NT2/D1 (cell line): ENCODE measurements at places on chromosomes 4 and X.

- no peak for DNase-seq
Measured at GRCh38 chr4:155179216-155179615, 29.2 kb upstream of the NPY2R start.

DNA sequence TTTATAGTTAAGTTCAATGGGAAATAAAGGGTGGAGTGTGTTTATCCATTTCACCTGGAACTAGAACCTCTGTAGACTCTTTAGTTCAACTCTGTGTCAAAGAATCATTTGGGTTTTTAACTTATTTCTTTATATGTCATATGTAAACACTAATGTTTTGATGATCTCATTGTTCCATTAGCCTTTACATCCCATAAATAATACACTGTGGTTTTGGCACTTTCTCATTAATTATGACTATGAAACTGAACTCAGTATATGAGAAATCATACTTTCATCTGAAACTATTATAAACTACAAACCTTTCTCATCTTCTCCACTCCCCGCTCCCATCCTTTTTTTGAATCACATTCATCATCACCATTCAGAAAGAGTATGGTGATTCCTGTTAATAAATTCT is 31.0 kb downstream of the F8 start:
- DNase-seq = no peak

- DNase-seq = no peak
Measured at GRCh38 chr4:7742807-7743280, 196.8 kb downstream of the AFAP1 start.

DNA sequence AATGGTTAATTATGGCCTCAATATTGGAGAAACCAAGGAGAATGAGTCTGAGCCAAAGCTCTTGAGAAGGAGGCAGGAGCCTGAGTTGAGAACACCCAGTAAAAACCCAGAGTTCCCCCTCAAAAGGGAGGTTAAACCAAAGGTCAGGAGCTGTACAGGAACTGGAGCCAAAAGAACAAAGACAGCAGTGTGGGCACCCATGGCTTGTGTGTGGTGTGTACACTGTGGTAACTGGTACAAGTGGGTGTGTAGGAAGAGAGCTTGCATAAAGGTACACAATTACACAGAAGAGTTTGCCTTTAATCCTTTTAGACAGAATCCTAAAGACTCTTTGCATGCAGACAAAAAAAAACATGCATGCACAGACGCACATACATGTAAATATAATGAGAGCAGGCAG is 87.1 kb downstream of the IGSF1 start:
- no peak for DNase-seq

DNA sequence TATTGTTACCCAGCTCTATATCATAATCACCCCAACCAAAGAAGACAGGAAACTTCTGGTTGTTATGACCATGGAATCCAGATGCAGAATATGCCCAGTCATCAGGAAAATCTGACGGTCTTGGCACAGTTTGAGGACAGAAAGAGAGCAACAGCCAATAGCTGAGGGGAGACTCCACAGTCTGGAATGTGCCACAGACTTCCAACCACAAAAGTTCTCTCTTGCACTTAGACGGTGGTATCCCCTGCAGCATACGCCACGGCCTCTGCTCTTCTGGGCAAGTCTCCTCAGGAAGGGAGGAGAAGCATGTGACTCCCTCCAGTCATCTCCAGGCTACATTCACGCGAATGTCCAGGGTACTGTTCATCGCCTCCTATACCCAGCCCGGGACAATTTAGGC is 18.4 kb downstream of the ZNF827 start:
- no peak for DNase-seq

GRCh38 chr4:87180767-87181166 is 39.7 kb downstream of the KLHL8 start:
- no peak for DNase-seq

DNA sequence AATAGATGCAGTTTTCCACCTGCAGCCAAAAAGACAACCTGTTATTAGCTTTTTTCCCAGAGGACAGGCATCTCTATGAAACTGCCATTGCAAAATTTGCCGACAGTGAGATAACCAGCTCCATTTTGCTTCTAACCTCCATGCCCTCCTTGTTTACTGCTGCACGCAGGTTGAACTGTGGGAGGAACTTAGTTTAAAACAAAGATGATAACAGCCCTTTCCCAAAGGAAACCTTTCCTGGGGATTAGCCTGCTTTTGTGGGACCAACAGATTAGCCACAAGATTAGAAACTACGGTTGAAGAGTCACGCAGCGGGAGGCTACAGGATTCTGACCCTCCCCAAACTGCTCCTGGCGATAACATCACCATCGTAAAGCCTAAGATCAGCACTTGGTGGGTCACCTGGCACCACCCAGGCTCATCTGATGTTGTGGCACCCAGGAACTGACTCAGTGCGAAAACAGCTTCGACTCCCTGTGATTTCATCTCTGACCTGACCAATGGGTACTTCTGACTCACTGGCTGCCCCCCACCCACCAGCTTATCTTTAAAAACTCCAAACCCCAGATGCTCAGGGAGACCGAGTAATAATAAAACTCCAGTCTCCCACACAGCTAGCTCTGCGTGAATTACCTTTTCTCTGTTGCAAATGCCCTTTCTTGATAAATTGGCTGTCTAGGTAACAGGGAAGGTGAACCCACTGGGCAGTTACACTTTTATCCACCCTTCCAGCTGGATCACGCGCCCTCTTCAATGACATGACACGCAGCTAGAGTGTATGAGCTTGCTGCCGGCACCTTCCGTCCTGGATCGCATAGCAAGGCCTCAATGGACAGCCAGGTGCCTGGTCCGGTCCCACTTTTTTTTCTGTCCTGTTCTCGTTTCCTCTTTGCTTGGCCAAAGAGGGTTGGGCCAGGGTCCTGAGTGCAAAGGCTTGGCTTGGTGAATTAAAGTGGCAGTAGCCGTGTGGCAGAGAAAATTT is 27.2 kb downstream of the NOP14 start:
- DNase-seq = no peak

- no peak for DNase-seq
Measured at GRCh38 chr4:24370421-24370820, 213.9 kb downstream of the DHX15 start.

GRCh38 chrX:136636121-136636520 is 11.8 kb upstream of the CD40LG start:
- peak; percentile 32 for DNase-seq

- no peak for DNase-seq
Measured at GRCh38 chr4:119536572-119537528, 91.8 kb downstream of the PDE5A start.

GRCh38 chr4:17597517-17597916 is 16.9 kb upstream of the MED28 start:
- no peak for DNase-seq

GRCh38 chrX:121782976-121783375 is 735.6 kb downstream of the GLUD2 start:
- DNase-seq = no peak
